Gastroesophageal sphincter (tissue), 4 donors: ENCODE measurements at places on chromosomes 4 and X.

- H3K4me1 ChIP-seq, result no peaks in the 10 kb centered on the region
- ATAC-seq, result no peak
- no peak overlapping the region for H3K4me3 ChIP-seq
Observed at GRCh38 chr4:122285285-122285684, 93.5 kb upstream of the ADAD1 start.

GRCh38 chrX:24235084-24235710, 78.7 kb downstream of the SUPT20HL2 start:
- no peaks in the 10 kb centered on the region for H3K4me1 ChIP-seq
- no peak overlapping the region for H3K4me3 ChIP-seq
- no peak overlapping the region for H3K27ac ChIP-seq
- ATAC-seq, result no peak
- H3K27me3 ChIP-seq, result no peaks in the 10 kb centered on the region
- H3K36me3 ChIP-seq, result no peaks in the 10 kb centered on the region

DNA sequence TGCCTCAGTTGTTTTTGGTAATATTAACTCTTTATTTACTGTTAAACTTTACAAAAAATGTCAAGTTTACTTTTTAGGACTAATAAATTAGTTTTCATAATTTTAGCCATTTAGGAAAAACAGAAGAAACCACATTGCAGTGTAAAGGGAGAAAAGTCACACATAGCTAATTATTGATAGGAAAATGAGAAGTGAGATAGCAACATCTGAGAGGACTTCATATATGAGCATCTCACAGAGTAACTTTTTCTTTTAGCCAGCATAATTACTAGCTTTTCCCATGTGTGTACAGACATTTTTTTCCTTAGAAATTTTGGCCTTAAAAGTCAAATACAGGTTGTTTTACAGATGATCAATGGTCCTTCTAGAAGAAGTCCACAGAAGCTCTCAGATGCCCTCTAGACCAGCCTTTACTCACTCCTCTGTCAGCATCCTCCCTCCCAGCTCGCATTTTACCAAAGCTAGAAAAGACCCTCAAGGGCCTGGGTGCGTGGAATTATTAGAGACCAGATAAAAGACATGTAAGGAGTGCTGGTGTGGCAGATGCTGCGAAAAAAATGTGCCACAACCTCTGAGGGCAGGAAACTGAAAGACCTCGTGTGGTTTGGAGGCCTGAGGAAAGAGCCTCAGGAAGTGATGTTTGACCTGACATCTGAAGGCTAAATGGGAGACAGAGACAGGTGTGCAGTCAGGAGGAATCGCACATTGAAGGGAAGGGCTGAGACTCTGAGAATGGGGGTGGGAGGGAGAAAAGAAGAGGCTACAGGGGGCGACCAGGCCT, 156.9 kb downstream of the CBR4 start:
- peaks cover 14% of the 10 kb centered on the region for H3K36me3 ChIP-seq
- H3K27me3 ChIP-seq, result no peaks in the 10 kb centered on the region
- peaks cover 31% of the 10 kb centered on the region for H3K4me1 ChIP-seq
- no peak for ATAC-seq
- no peak overlapping the region for H3K4me3 ChIP-seq
- peak overlapping the region; percentile 88 for H3K27ac ChIP-seq

GRCh38 chrX:33207056-33207455, 4.3 kb downstream of the DMD start:
- H3K27ac ChIP-seq, result peak overlapping the region; percentile 78
- H3K27me3 ChIP-seq, result no peaks in the 10 kb centered on the region
- no peaks in the 10 kb centered on the region for H3K36me3 ChIP-seq
- H3K4me1 ChIP-seq, result no peaks in the 10 kb centered on the region
- H3K4me3 ChIP-seq, result peak overlapping the region; percentile 47

- no peaks in the 10 kb centered on the region for H3K27me3 ChIP-seq
- no peak overlapping the region for H3K4me3 ChIP-seq
- H3K36me3 ChIP-seq, result no peaks in the 10 kb centered on the region
- ATAC-seq, result no peak
- H3K4me1 ChIP-seq, result no peaks in the 10 kb centered on the region
Observed at GRCh38 chrX:103846386-103846785, 14.3 kb upstream of the RAB9B start.

DNA sequence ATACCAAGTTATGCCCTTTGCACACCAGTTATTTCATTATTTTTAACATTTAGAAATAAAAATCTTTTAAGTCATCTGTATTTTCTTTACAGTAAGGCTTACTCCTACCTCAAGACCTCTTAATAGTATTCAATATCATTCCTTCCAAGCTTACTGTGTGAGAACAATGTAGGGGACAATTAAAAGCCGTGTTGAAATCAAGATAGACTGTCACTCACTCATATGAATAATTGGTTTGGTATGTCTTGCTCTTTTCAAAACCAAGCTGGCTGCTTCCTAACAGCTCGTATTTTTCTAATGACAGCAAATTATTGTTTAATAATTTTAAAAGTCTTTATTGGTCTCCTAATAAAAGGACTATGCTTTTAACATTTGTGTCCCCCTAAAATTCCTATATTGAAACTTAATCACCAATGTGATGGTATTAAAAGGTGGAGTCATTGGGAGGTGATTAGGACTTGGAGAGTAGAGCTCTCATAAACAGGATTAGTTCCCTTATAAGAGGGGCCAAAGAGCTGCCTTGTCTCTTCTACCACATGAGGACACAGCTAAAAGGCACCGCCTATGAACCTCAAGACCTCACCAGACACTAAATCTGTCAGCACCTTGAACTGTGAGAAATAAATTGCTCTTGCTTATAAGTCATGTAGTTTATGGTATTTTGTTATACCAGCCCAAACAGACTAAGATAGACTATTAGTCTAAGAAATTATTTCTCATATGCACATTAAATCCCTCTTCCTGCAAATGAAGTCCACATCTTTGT, 4.1 kb downstream of the ABCB7 start:
- no peaks in the 10 kb centered on the region for H3K36me3 ChIP-seq
- H3K4me3 ChIP-seq, result no peak overlapping the region
- no peak for ATAC-seq
- H3K4me1 ChIP-seq, result no peaks in the 10 kb centered on the region
- no peaks in the 10 kb centered on the region for H3K27me3 ChIP-seq
- no peak overlapping the region for H3K27ac ChIP-seq

GRCh38 chrX:65586491-65586890, 51.9 kb upstream of the LAS1L start:
- H3K4me3 ChIP-seq, result no peak overlapping the region
- peaks cover 11% of the 10 kb centered on the region for H3K4me1 ChIP-seq
- ATAC-seq, result no peak
- H3K27ac ChIP-seq, result no peak overlapping the region

- no peaks in the 10 kb centered on the region for H3K4me1 ChIP-seq
- H3K27ac ChIP-seq, result no peak overlapping the region
- no peaks in the 10 kb centered on the region for H3K36me3 ChIP-seq
Observed at GRCh38 chr4:70239884-70240591, 2.4 kb upstream of the CSN3 start.
